ENCODE measurements at places on chromosomes 11 and 22.

GRCh38 chr11:35355102-35355749 is 64.1 kb downstream of the SLC1A2 start:
- no peak for DNase-seq

- DNase-seq = no peak
Observed at GRCh38 chr11:35802221-35802620, 139.6 kb downstream of the TRIM44 start.

DNA sequence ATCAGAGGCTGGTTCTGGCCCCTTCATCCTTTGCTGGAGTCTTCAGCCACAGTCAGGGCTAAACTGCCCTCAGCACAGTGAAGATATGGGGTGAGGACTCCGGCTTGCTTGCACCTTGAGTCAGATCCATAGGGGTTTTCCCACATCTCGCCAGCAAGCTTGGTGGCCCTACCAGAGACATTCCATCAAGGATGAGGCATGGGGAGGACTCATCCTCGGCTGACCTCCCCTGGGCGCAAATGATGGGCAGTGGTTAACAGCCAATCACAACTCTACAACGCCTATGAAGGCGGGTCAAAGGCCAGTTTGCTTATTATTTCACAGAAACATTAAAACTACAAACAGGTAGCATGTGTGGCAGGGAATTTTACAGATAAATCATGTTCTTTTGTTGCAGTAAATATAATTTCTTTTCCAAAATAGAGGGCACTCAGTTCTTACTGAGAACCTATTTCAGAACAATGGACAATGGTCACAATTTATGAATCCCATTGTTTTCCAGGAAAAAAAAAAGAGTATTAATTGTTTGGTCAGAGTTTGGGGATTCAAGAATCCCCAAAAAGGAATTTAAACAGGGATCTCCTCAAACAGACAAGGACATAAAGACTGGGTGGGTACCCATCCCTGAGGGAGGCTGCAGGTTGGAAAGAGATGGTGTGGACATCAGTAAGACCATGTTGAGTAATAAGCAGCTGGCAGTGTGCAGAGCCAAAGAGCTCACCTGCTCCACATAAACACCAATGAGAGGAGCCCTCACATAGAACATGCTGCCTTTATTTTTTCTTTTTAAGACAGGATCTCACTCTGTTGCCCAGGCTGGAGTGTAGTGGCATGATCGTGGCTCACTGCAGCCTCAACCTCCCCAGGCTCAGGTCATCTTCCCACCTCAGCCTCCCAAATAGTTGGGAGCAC is 14.8 kb downstream of the PLAAT3 start:
- peak; percentile 94 for DNase-seq

- DNase-seq = no peak
Observed at GRCh38 chr11:701741-702461, 4.1 kb upstream of the EPS8L2 start.

DNA sequence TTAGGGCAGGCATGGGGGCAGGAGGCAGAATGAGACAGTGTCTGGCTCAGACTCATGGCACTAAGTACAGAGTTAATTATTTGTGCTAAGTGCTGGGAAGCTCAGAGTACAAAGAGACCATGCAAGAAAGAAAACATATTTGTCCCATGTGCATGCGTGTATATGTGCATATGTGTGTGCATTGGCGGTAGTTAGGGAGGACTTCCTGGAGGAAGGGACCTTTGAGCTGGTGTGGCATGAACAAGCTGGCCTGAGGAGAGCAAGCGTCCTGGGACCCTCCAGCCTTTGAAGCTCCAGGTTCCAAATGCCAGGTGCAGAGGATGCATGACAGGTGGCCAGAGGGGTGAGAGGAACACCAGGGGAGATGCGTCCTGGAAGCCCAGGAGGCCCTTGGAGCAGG is 6.1 kb downstream of the FBLN1 start:
- DNase-seq = no peak

DNA sequence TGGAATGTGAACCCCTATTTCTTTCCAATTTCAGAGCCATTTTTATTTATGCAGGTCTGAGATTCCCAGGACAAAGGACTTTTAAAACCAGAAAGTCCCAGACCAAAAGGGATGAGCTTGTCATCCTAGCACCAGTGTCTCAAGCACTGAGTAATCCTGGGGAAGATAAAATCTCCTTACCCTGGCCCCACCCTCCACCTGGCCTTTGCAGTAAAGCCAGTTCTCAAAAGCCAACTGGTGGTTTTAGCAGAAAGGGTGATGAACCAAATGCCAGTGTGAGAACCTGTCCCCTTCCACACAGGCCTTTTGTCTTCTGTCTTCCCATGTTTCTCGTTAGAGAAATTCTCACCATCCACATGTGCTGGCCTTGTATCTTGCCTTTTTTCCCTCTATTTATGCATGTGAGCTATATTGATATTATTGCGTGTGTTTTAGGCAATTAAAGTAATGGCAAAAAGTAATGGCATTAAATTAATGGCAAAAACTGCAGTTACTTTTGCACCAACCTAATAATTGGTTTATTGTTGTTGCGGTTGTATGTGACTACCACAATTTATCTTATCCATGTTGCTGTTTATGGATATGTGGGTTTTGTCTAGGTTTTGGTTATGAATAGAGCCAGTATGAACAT is 191.3 kb downstream of the MYO18B start:
- peak; percentile 36 for DNase-seq

GRCh38 chr11:34926101-34926830 is 9.8 kb downstream of the PDHX start:
- peak; percentile 72 for DNase-seq

DNA sequence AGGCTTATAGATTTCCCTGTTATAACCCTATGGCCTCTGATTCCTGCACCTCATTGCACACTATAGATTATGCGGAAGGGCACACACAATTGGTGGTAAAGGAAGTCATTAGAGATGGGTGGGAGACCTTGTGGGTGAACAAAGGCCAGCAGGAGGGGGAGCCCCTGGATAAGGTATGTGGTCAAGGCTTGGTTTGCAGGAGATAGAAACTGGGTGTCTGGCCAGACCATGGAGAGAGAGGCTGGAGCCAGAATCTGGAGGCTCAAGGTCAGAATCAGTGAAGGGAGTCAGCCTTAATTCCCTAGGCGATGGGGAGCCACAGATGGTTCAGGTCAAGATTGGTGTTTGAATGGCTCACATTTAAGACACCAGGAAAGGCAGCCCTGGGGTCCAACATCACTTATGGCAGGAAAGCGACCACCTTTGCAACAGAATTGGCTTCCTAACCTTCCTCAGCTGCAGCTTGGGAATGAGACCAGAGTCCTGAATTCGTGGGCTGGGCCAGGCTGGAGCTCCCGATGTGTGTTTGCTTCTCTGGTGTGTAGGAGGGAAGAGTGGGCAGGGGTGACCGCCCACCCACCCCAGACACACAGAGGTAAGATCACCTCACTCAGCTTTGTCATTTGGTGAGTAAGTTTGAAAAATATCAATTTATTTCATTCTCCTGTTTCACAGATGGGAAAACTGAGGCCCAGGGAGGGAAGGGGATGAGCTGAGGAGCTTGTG is 22.7 kb upstream of the SCUBE1 start:
- no peak for DNase-seq

DNA sequence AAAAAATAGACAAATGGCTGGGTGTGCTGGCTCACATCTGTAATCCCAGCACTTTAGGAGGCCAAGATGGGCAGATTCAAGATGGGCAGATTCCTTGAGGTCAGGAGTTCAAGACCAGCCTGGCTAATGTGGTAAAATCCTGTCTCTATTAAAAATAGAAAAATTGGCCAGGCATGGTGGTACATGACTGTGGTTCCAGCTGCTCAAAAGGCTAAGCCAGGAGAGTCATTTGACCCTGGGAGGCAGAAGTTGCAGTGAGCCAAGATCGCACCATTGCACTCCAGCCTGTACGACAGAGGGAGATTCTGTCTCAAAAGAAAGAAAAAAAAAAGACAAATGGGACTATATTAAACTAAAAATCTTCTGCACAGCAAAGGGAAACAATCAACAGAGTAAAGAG is 55.4 kb downstream of the USP35 start:
- DNase-seq = no peak

DNA sequence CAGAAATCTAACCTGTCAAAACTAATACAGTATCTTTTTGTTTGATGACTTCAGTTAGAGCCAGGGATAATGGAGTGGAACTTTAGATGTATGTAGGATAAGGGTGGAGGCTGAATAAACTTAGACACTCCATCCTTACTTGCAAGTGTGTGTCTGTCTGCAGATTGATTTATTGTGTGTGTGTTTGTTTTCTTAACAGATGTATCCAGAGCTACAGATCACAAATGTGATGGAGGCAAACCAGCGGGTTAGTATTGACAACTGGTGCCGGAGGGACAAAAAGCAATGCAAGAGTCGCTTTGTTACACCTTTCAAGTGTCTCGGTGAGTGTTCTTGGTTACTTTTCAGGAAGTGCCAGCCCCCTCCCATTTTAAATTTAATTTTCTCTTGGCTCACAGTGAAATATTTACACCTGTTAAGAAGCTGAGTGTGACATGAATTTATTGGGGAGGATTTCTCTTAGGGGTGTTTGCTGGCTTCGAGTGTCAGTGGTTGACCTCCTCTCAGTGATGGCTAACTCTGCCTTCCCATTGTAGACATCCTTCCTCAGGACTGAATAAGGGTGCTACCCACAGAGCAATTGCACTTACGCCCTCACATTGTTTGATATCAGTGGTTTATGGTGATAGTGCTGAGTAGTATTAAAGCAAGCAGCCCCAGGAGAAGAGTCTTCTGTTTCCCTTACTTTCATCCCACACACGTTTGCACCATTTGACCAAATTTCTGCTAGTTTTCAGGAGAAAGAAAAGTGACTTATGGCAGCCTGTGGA is 40.8 kb downstream of the APLP2 start:
- DNase-seq = no peak

GRCh38 chr11:74434528-74434927 is 32.8 kb downstream of the KCNE3 start:
- DNase-seq = no peak

GRCh38 chr11:10518123-10518522 is 22.9 kb downstream of the RNF141 start:
- no peak for DNase-seq

DNA sequence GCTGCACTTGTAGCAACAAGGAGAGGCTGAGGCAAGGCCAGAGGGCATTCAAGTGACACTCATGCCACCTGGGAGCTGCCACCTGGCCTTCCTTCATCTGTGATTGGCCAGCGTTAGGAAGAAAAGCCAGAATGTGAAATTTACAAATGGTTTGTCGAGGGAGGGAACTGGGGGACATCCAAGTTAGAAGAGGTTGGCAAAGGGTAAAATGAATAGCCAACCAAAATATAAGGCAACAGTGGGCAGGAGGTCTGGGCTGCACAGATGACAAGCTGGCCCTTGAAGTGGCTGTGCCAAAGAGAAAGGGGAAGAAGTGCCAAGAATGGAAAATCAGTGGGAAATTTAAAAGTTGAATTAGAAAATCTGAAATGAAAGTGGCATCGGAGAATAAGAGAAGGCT is 221.4 kb downstream of the C11orf91 start:
- DNase-seq = no peak

- no peak for DNase-seq
Observed at GRCh38 chr11:114284021-114284420, 12.2 kb upstream of the NNMT start.

DNA sequence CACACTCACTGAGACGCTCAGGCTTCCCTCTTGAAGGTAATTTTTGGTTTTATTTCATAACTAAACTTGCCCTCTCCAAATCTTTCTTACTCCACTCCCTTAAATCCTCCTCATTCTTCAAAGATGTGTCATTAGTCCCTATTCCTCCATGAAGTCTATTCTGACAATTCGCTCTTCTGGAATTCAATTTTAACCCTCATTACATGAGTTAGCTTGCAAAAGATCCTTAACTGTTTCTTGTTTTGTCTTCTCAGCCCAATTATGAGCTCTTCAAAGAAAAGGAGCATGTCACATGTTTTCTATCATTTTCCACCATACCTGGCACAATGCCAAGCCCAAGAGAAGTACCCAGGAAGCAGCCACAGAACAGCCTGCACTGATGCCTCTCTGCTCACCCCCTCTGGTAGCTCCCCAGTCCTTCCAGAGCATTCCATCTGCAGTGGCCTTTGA is 13.0 kb downstream of the GALNT18 start:
- DNase-seq = peak; percentile 77

- peak; percentile 48 for DNase-seq
Observed at GRCh38 chr22:25563761-25564319, 635 bp upstream of the GRK3 start.

DNA sequence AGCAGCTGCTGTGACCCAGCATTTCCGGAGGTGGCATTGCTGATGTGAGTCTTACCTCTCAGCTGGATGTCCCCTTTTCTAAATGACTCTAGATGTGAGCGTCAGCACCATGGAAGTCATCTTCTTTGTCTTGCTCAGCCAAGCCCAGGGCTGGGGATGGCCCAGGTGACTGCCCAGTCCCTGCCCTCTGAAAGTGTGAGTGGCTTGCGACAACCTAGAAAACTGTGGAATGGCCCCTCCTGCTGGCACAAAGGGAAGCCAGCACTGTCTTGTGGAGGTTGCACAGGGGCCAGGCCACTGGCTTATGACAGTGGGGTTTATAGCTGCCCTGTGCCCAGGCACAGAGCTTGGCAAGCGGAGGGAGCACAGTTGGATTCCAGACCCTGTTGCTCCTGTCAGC is 6.2 kb downstream of the TUB start:
- DNase-seq = no peak

DNA sequence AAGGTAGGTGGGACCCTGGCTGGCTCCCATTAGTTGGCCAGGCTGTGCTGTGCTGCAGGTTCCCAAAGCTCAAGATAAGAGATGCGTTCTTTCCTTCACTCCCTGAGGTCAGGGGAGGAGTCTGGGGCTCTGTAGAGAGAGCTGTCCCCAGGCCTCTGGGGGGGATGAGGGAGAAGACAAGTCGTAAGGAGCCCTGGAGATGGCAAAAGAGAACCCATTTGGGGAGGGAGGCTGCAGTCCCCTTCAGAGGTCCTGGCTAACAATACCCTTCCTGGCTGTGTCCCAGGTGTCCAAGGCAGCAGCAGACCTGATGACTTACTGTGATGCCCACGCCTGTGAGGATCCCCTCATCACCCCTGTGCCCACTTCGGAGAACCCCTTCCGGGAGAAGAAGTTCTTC is 916 bp downstream of the GNG3 start:
- DNase-seq = no peak

DNA sequence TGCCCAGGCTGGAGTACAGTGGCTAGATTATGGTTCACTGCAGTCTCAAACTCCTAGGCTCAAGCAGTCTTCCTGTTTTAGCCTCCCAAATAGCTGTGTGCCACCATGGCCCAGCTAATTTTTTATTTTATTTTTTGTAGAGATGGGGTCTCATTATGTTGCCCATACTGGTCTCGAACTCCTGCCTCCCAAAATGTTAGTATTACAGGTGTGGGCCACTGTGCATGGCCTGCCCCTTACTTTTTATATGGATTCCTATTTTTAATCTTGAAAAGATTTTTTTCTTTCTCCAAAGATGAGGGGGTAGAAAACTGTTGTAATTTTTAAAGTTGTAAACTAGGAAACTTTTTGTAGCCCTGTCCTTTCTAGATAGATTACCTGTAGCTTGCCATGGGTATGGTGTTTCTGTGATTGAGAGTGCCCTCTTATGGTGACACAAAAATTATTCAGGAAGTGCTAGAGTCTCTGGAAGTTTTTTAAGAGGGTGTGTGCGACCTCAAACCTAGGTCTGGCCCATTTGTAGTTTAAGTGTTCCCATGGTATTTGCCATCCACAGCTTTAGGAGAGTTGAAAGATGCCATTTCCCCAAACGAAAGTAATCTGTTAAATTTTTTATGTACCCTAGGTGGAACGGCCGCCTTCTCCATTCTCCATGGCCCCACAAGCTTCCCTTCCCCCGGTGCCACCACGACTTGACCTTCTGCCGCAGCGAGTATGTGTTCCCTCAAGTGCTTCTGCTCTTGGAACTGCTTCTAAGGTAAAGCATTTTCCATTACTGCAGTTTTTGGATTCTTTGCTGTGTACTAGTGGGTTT is 32.4 kb downstream of the MCAM start:
- DNase-seq = peak; percentile 77

GRCh38 chr22:19547620-19548019 is 23.4 kb upstream of the CLDN5 start:
- DNase-seq = no peak

Measured in trophoblast cell (in vitro differentiated cells and primary cell).